IMR-90 (cell line): ENCODE measurements at places on chromosomes 3 and 15. TPM values are rescaled to one million over a fixed set of nuclear protein-coding genes. Genes with fewer than 3 reads are reported as not detected.

The GOLGA6L10 gene
- polyA plus RNA-seq, result 0.62 and 0.79 TPM in 2 replicates

The ECT2 gene
- polyA plus RNA-seq, result 14.3 and 18.1 TPM in 2 replicates

DNA sequence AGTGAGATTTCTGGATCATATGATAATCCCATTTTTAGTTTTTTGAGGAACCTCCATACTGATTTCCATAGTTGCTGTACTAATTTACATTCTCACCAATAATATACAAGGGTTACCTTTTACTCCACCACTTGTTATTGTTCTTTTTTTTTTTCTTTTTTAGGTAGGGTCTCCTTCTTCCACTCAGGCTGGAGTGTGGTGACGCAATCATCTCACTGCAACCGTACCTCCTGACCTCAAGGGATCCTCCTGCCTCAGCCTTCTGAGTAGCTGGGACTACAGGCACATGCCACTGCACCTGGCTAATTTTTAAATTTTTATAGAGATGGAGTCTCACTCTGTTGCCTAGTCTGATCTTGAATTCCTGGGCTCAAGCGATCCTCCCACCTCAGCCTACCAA is 24.4 kb upstream of the CNOT10 start:
- no peaks in the 10 kb centered on the region for H3K4me1 ChIP-seq
- no peak overlapping the region for H3K27ac ChIP-seq
- H3K36me3 ChIP-seq, result no peaks in the 10 kb centered on the region
- DNase-seq, result no peak
- peaks cover 3% of the 10 kb centered on the region for H3K27me3 ChIP-seq
- no peak overlapping the region for H3K4me3 ChIP-seq

- peaks cover 54% of the 10 kb centered on the region for H3K27me3 ChIP-seq
- no peaks in the 10 kb centered on the region for H3K36me3 ChIP-seq
- peaks cover 2% of the 10 kb centered on the region; the same call in 1 of the 2 replicates for H3K4me1 ChIP-seq
- H3K27ac ChIP-seq, result no peak overlapping the region
- H3K4me3 ChIP-seq, result no peak overlapping the region
Observed at GRCh38 chr15:74311734-74312444, 55.6 kb downstream of the CYP11A1 start.

GRCh38 chr3:37075955-37076354 is 82.6 kb downstream of the MLH1 start:
- no peaks in the 10 kb centered on the region for H3K27me3 ChIP-seq
- no peak overlapping the region for H3K4me3 ChIP-seq
- DNase-seq, result no peak
- no peak overlapping the region for H3K27ac ChIP-seq
- peaks cover 10% of the 10 kb centered on the region for H3K36me3 ChIP-seq

DNA sequence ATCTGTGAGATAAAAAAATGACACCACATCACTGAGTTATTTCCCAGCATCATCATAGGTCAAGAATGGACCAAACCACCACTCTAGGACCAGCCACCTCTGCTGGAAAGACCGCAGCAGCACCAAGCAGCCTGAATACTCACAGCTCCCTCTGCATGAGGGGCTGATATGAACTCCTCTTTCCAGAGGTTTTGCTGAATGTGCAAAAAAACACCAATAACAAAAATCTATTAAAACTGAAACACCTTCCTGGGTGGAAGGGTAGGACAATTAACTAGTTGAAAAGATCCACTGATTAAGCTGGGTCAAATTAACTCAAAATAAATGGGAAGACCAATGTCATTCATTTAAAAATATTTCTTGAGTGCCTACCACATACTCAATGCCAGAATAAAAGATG is 28.9 kb upstream of the KCNMB3 start:
- H3K36me3 ChIP-seq, result no peaks in the 10 kb centered on the region
- H3K4me1 ChIP-seq, result no peaks in the 10 kb centered on the region
- H3K27me3 ChIP-seq, result peaks cover 4% of the 10 kb centered on the region; the same call in 1 of the 2 replicates
- H3K27ac ChIP-seq, result no peak overlapping the region

DNA sequence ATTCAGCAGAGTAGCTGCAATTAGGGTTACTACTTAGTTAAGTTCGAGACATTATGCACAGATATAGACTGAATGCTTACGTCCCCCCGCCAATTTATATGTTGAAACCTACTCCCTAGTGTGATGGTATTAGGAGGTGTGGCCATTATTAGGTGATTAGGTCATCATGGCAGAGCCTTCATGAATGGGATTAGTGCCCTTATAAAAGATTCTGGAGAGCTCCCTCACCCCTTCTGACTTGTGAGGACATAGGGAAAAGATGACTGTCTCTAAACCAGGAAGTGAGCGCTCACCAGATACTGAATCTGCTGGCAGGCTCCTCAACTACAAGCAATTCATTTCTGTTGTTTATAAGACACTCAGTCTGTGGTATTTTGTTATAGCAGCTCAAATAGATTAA is 25.6 kb upstream of the TEX9 start:
- no peak for DNase-seq
- no peak overlapping the region for H3K27ac ChIP-seq
- no peaks in the 10 kb centered on the region for H3K27me3 ChIP-seq

GRCh38 chr15:95096651-95097050 is 865.3 kb downstream of the MCTP2 start:
- no peaks in the 10 kb centered on the region for H3K4me1 ChIP-seq
- no peak overlapping the region for H3K27ac ChIP-seq
- H3K36me3 ChIP-seq, result no peaks in the 10 kb centered on the region
- H3K27me3 ChIP-seq, result no peaks in the 10 kb centered on the region
- H3K4me3 ChIP-seq, result no peak overlapping the region

DNA sequence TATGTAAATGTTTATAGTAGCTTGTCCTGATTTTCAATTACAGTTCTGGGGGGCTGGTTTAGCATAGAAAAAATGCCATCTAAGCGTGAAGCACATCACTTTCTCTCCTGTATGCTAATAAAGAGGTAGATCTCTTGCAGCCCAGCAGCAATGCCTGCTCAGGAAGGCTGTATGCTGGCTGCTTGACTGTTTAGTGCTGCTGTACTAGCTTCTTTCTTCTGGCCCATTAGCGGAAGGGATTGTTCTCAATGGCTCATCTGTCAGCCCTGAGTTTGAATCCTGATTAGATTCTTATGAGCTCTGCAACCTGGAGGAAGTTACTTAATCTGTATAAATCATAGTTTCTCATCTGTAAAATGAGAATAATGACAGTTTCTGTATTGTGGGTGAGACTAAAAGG is 478.9 kb downstream of the ERC2 start:
- H3K27me3 ChIP-seq, result 0 out of 2 replicates have a peak, but pooled peaks cover 2% of the 10 kb centered on the region
- H3K36me3 ChIP-seq, result no peaks in the 10 kb centered on the region
- no peaks in the 10 kb centered on the region for H3K4me1 ChIP-seq
- no peak for DNase-seq

DNA sequence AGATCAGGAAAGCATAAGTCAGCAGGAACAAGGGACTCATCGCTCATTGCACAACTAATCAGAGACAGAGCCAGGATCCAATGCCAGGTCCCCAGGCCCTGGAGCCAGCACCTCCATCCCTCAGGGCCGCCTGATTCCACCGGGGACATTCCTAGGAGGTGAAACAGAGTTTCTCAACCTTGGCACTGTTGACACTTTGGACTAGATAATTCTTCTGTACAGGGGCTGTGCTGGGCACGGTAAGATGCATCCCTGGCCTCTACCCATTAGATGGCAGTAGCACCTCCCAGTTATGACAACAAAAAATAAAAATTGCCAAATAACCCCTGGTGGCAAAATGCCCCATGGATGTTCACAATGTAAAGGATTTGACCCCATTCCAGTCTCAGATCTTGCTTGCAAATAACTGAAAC is 127.7 kb downstream of the MTHFS start:
- no peaks in the 10 kb centered on the region for H3K4me1 ChIP-seq
- peaks cover 7% of the 10 kb centered on the region for H3K27me3 ChIP-seq
- DNase-seq, result no peak
